ENCODE measurements at places on chromosomes 2 and 18. TPM values are rescaled to one million over a fixed set of nuclear protein-coding genes. Genes with fewer than 3 reads are reported as not detected.

DNA sequence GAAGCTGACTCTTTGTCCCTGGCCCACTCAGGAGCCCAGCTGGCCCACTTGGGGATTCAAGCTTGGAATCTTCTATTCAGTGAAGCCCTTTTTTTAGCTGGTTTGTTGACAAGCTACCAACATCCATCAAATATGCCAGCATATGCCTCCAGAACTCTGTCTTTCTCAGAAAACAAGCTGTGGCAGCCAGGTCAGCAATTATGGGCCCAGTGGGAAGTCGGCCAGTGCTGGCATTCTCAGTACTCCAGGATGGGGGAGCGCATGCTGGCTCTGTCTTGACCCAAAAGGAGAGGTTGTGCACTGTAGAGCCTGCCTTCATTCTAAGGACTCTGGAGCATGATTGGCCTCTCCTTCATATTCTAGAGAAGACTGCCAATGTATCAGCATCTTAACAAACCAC is 401.5 kb downstream of the CNTNAP5 start:
- no peak for DNase-seq

DNA sequence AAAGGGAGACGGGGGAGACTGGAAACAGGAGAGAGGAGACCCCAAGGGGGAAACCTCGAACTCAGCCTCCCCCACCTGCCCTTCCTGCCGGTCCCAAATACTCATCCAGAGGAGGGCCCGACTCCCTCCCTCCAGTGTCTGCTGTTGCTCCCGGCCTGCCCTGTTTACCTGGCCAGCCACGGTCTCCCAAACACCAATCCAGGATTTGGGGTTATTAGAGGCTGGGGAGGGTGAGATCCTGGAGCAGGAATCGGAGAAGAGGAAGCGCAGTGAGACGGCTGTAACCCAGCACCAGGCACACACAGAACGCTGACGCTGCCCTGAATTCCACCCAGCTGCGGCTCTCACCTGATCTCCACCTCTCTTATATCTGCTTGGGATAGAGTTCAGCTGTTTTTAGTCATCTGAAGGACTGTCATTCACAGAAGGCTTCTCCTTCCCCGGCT is 213.0 kb downstream of the TNS1 start:
- no peak for DNase-seq

GRCh38 chr18:45621061-45621511 is 5.8 kb downstream of the SLC14A2 start:
- no peak for DNase-seq

CHCHD5 gene
- 33.5 TPM for total RNA-seq

SH3RF3 gene
- 4.4 TPM for total RNA-seq

COL4A4 gene
- total RNA-seq = 0.03 TPM
